ENCODE measurements at places on chromosomes 4 and X. TPM values are rescaled to one million over a fixed set of nuclear protein-coding genes. Genes with fewer than 3 reads are reported as not detected.

DNA sequence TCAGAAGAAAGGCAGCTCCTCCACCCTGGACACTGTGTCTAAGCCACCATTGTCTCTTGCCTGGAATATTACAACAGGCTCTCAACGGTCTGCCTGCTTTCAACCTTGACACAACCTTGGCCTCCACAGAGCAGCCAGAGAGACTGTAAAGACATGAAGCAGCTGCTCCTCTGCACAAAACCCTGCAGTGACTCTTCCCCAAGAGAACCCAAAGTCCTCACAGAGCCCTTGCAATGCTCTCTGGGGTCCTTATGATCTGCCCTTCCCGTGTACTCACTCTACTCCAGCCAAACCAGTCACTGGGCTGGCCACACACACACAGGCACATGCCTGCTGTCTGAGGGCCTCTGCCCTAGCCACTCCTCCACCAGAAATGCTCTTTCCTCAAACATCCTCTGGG is 75.9 kb upstream of the CPEB2 start:
- no peak for DNase-seq

DNA sequence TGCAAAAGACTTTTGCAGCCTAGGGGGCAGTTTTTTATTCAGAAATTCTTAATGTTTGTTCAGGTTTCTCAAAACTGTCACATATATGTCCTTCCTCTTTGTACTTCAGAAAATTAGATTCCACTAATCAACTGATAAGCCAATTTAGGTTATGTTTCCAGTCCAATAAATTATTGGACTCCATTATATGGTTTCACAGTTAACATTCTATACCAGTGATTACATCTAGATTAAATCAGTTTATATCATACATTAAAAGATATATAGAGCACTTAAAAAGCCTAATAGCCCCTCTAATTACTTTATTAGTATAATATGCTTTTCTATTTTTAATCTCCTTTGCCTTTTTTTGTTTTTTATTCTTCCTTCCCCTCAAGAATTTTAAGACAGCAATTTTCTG is 434.1 kb downstream of the INPP4B start:
- DNase-seq = no peak

DNA sequence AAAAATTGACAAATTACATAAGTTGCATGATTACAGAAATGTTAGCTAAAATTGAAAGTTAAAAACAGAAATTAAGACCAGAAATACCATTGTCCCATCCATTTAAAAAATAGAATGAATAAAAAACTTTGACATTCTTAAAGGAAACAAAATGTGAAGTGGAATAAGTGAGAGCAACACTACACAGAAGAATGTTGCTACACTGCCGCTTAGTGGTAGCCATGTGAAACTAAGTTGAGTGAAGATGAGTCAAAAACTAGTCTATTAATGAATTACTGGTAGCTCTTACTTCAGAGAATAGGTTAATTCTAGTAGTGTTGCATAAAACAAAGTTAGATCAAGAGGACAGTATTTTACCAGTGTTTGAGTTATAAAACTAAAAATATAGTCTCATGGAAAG is 571.0 kb upstream of the KLHL4 start:
- DNase-seq = no peak

GRCh38 chr4:20616848-20617247 is 83.4 kb upstream of the PACRGL start:
- DNase-seq = no peak

TBC1D8B gene
- total RNA-seq = 12.2 TPM

- DNase-seq = no peak
Measured at GRCh38 chrX:130119312-130119898, 9.1 kb upstream of the ELF4 start.

SCD5 gene
- total RNA-seq = 50.6 TPM

RPS6KA6 gene
- total RNA-seq = 2.7 TPM

DNA sequence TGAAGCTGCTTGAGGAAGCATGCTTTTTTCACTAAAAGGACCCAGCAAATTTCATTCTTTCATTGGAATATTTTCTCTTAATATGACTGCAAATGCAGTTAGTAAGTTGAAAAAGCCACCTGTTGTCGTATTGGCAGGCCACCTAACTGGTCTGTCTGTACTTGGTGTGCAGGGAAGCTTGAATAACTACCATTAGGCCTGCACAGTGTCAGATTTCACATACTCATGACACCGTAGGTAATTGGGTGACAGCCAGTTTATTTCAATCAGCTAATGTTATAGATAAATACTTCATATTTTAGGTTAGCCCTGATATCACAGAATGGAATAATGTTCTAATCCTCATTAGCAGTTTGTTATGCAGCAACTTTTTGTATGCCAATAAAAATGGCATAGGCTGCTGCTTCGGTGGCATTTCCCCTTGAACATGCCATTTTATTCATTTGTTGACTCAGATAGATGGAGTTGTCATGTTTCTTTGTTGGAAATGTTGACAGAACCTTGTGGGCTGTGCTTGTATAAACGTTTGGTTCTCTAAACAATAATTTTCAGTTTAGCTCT is 173.7 kb downstream of the RPA4 start:
- DNase-seq = no peak

GRCh38 chr4:56907489-56908205 is at the start of gene REST:
REST (plus strand) TSS chr4:56907900; CDS start chr4:56910639, 2,739 bp downstream.
- peak; percentile 87 for DNase-seq

DNA sequence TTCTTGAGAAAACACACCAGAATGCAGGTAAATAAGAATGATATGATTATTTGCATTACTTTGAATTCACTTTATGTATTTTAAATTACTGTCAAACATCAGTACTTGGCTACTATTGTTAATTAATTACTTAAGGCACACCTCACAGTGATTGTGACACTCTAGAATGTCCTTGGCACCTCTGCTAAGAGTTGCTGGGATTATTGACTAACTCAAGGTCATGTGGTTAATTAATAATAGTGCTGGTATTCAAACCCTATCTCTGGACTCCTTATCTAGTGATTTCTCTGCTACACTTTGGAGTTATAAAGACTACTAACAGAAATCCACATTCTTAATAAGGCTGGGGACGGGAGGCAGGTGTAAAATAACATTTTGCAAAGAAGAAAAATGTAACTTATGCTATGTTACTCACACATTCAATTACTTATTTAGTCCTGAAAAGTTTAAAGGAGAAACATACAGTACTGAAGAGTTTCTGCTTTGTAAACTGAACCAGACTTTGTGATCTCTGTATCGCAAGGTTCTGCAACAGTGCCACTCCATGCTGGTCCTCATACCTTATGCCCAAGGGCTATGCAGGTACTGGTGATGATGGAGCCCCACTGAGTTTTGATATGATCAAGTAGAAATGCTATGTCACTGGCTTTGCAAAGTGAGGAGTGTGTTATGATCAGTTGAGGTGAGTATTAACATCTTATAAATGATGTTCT is 242.7 kb downstream of the MID1IP1 start:
- DNase-seq = no peak

AR gene
- 13.1 TPM for total RNA-seq

- DNase-seq = no peak
Measured at GRCh38 chrX:121903961-121904360, 856.6 kb downstream of the GLUD2 start.

- DNase-seq = no peak
Measured at GRCh38 chr4:55446578-55446922, 50.8 kb downstream of the TMEM165 start.

DNA sequence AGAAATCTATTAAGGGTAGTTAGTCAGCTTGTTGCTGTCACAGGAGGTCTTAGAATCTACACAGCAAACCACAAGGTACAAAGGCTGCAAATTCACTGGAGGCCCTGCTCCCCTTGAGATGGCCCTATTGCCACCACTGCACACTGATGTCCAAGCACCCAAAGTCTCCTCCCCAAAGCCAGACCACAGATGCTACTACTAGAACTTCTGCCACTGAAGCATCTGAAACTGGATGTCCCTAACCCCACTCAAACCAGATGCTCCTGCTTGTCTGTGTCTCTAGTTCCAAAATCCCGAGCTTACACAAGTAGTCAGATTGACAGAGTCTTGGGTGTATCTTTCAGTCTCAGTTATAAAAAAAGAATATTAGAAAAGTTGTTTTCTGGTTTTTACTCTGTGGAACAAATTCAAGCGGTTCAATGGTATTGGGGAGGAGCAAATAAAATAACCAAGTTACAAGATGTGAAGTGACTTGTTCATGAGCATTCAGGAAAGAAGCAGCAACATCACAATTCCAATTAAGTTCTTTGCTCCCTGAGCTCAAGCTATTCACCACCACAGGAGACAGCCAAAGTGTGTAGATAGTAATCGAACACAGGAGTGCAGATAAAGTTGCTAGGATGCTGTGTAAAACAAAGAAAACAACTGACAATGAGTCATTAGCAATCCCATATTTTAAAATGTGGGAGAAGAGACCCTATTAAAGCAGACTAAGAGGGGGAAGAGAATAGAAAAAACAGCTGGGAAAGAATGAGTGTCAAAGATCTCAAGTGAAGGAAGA is 352.3 kb downstream of the PDGFC start:
- DNase-seq = no peak

CFAP299 gene
- 0.22 TPM for total RNA-seq

- no peak for DNase-seq
Measured at GRCh38 chr4:38024206-38024509, 64.0 kb downstream of the PTTG2 start.

GRIA2 gene
- 16.6 TPM for total RNA-seq

- no peak for DNase-seq
Measured at GRCh38 chrX:113514906-113515305, 674.3 kb upstream of the AMOT start.

DNA sequence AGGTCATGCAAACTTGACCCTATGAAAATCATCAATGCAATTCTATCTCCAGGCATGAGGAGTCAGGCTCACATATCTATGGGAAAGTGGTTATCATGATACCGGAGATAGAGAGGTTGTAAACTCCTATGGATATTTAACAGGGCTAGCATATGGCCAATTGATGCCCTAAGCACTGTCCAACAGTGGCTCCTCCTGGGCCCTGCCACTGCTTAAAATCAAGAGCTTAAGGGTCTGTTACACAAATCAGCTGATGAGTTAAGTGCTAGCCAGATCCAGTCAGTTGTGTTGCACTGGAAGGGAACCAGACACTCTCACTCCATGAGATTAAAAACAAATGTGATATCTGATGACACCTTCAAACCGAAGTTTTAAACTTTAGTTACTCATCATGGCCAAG is 337.6 kb downstream of the STIM2 start:
- DNase-seq = no peak

DNA sequence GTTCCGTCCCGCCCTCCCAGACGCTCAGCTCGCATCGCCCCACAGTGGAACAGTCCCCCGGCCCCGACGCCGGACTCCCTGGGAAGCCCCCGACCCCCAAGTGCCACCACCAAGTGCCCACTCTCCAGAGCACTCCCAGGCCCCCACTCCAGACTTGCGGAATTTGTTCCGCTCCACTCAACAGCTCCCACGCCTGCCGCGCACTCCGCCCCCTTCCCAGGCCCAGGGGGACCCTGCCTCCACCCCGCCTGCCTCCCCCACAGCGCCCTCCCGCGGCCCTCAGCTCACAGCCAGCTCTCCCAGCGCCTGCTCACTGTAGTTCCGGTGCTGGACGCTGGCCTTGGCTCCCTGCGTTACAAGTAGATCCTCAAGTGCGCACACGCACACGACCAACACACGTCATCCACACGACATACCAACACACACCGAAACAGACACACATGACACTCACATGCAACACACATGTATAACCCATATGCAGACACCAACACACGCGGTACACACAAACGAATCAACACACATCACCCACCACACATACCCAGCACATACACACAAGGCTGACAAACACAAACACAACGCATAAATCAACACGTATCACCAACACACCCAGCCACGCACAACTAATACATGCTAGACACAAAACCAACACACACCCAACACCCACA is 8.0 kb downstream of the MSX1 start:
- peak; percentile 55 for DNase-seq

GRCh38 chr4:169152899-169153298 is 117.9 kb downstream of the SH3RF1 start:
- DNase-seq = no peak

- DNase-seq = no peak
Measured at GRCh38 chr4:78145008-78145407, 87.9 kb downstream of the FRAS1 start.

DNA sequence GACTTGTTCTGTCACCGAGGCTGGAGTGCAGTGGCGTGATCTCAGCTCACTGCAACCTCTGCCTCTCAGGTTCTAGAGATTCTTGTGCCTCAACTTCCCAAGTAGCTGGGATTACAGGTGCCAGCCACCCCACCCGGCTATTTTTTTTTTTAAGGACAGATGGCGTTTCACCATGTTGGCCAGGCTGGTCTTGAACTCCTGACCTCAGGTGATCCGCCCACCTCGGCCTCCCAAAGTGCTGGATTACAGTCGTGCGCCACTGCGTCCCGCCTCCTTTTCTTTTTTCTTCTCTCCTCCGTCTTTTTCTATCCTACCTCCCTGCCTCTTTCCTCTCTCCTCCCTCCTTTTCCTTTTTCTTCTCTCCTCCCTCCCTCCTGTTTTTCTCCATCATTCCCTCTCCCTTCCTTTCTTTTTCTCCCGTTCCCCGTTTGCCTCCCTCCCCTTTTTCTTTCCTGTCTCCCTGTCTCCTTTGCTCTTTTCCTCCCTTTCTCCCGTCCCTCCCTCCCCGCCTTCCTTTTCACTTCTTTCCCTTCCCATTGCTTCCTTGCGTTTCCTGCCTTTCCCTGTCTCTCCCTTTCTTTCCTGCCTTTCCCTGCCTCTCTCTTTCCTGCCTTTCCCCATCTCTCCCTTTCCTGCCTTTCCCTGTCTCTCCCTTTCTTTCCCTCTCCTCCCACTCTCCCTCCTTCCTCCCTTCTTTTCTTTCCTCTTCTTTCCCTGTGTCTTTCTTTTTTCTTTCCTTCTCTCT is 2.1 kb upstream of the SLC25A6 start:
- DNase-seq = peak; percentile 54
